ENCODE measurements at places on chromosomes 1 and 21. TPM values are rescaled to one million over a fixed set of nuclear protein-coding genes. Genes with fewer than 3 reads are reported as not detected.

VASH2 gene
- 0.84 TPM for total RNA-seq

GPX7 gene
- total RNA-seq: 29.4 TPM

- no peak for DNase-seq
These were observed 146.3 kb upstream of the DNAH14 start for GRCh38 chr1:224783006-224783651.

DNA sequence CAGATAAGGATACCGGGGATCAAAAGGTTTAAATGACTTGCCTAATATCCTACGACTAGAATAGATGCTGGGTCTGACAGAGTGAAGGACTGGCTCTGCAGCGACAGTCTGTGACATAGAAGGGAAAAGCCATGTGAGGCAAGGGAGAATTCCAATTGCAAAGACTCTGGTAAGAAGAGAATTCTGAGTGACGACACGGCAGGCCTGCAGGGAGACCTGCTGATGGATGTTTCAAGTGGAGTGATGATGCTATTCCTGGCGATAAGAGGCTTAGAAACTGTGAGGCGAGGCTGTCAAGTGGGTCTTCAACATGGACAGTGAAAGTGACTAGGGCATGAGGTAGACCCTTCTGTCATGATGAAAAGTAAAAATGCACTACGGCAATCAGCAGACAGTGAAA lies 176.6 kb upstream of the PBX1 start:
- DNase-seq: no peak

RBM8A gene
- 355 TPM for total RNA-seq

- DNase-seq: no peak
These were observed 475.0 kb downstream of the SMYD3 start for GRCh38 chr1:246032031-246032551.

- DNase-seq: no peak
These were observed 4.3 kb downstream of the TSPAN2 start for GRCh38 chr1:115084902-115085511.

WNT4 gene
- total RNA-seq: not detected
